ENCODE measurements at places on chromosomes 7 and 10.

GRCh38 chr10:81248886-81249285, 626.1 kb upstream of the NRG3 start:
- no peak for DNase-seq

DNA sequence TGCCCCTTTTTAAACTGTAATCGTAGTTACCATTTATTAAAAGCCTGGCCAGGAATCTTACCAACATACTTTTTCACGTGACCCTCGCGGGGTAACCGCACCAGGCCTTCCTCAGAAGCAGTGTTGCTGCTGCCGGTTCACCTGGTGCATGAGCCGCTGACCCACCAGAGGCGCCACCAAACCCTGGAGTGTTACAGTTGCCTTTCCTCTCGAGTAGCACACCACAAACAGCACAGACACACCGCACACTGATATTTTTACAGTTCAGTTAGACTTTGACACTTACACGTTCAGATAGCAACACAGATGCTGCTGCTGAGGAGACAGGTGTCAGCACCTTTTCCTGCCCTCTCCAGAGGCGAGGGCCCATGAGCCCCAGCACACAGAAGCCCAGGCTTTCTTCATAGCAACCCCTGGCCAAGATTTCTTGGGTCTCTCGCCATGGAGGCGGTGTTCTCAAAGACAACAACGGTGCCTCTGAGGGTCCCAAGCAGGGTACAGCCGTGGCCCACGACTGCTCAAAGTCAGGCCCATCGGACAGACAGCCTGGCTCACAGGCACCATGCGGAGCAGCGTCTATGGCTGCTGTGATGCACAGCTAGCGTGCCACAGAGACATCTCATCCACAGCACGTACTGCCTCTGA, 123.1 kb downstream of the DIP2C start:
- DNase-seq: no peak

- no peak for DNase-seq
Measured at GRCh38 chr7:84025332-84025927, 169.2 kb downstream of the SEMA3A start.

GRCh38 chr10:29257784-29258135, 31.1 kb upstream of the LYZL1 start:
- no peak for DNase-seq

DNA sequence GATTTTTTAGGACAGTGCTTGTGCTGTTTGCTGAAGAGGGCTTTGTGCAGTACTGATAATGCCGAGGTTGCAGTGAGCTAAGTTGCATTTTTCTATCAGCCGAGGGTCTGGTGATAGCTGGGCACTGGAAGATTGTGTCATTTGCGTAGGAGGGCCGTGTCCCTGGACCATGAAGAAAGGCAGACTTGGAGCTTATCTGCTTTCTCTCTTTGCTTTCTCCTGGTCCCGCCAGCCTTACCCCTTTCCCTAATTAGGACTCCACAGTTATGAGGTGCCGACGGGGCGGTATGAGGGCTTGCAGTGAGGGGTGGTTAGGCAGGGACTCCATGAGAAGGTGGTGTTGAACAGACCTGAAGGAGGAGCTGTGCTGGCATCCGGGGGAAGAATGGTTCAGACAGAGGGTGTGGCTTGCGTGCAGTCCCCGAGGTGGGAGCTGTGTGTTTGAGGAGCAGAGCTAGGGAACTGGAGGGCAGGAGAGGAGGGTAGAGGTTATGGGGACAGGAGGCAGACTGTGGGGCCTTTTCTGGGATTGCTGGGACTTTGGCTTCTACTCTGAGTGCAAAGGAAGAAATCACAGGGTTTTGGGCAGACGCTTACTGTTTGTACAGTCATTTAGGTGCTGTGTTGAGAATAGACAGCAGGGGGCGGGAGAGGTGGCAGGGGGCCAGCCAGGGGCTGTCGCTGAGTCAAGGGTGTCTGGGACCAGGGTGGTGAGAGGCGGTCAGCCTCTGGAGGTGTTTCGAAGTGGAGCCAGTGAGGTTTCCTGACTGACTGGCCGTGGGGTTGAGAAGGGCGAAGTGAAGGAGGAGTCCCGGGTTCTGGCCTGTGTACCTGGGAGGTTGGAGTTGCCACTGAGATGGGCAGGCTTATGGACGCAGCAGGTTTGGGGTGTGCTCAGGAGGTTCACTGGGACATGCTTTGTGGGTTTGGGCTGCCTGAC, 43.4 kb downstream of the PRF1 start:
- peak; percentile 84 for DNase-seq

GRCh38 chr7:143283381-143283780, 1.4 kb upstream of the TMEM139 start:
- no peak for DNase-seq

GRCh38 chr10:46787321-46787615, 124.0 kb upstream of the PTPN20 start:
- DNase-seq: peak; percentile 8

- no peak for DNase-seq
Measured at GRCh38 chr7:113000316-113001020, 86.2 kb downstream of the GPR85 start.

- no peak for DNase-seq
Measured at GRCh38 chr7:4006687-4007086, 675.4 kb upstream of the FOXK1 start.

DNA sequence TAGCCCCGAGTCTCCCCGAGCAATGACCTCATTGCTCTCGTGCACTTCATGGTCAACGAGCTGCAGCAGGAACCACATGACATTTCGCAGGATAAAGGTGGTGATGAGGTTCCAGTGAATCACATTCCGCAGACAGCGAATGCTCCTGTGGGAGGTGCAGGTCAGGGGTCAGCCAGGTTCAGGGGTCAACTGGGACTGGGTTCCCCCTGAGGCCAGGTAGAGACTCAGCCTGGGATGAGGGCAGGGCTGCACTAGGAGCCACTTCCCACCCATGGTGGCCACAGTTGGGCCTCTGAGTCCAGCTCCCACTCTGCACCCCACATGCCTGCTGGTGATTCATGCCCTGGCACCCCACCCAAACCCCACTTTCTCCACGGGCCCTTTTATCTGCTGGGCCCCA, 17.2 kb downstream of the CRHR2 start:
- DNase-seq: no peak

DNA sequence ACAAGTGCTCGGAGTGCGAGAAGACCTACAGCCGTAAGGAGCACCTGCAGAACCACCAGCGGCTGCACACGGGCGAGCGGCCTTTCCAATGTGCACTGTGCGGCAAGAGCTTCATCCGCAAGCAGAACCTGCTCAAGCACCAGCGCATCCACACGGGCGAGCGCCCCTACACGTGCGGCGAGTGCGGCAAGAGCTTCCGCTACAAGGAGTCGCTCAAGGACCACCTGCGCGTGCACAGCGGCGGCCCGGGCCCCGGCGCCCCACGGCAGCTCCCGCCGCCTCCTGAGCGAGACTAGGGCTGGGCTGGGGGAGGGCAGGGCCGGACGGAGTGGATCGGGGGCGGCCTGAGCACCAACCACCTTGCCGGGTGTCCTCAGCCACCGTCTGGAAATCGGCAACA, 15.1 kb upstream of the ZNF212 start:
- no peak for DNase-seq

DNA sequence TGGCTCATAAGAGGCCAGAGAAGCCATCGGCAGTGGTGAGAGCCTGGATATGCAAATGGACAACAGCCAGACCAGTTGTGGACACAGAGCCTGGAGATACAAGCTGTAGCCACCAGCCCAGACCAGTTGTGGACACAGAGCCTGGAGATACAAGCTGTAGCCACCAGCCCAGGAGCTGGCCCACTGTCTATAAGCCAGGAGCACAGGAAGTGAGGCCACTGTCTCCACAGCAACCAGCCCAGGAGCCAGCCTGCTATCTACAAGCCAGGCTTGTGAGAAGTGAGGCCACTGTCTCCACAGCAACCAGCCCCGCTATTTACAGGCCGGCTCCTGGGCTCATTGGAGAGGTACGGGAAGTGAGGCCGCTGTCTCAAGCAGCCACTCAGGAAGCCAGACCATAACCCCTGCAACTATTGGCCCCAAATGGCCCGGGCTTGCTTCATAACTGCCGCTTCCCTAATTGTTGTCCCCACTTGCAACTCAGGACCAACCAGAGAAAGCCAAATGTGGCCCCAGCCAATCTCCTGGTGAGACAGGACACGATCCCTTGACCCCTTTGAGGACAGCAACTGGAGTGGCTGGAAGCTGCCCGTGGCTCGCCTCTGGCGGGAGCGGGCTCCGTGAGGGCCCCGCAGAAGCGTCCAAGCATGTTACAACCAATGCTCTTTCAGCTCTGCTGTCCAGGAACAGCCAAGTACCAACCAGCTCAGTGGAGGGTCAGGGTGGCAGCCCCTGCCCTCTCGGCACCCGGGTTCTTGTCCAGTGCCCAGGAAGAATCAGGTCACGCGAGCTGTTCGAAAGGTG, 44.1 kb upstream of the CNPY1 start:
- DNase-seq: no peak

- no peak for DNase-seq
Measured at GRCh38 chr7:157493017-157493416, 156.2 kb downstream of the DNAJB6 start.

DNA sequence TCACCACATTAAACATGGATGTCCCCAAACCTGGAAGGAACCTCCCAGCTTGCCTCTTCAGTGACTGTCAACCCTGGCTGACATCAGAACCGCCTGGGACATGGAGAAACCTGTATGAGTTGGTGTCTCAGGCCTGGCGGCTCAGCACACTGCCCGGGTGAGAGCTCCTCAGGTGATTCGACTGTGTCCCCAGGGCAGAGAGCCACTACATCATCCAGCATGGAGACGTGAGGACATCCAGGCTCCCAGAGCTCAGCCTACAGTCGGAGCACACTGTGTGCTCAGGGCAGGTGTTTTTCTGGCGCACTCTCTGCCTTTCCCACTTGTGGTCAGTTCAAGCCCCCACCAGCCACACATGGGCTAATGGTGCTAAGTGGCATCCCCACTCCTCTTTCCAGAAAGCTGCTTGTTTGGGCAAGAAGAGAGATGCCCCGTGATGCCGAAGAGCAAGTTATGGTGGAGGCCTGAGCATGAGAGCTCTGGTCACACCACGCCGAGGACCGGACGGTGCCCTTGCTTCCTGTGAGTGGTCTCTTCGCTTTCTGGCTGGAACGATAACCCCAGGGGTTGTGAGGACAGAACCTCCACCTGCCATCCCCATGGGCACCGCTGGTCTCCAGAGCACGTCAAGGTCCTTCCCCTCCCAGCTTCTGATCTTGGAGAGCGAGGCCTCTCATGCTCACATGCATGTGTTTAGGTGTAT, 38.5 kb downstream of the AMZ1 start:
- no peak for DNase-seq

DNA sequence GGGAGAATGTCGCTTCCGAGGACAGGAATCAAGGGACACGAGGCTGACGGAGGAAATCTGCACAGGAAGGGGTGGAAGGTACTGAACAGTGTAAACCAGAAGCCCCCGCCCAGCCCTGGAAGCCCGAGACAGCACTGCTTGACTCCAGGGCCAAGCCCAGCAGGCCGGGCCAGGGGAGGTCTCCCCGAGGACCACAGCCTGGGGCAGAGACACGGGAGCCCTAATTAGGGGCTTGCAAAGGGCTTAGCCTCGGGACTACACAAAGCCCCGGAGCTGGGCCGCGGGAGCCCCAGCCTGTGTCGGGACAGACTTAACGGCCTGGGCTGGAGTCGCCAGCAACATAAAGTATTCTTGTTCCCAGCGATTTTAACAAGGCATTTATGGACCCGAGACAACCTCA, 50.8 kb downstream of the OAT start:
- no peak for DNase-seq

- DNase-seq: no peak
Measured at GRCh38 chr10:53079283-53079682, 306.7 kb upstream of the MBL2 start.

- DNase-seq: no peak
Measured at GRCh38 chr7:30549931-30550493, 44.7 kb upstream of the GARS1 start.

- DNase-seq: no peak
Measured at GRCh38 chr7:158710651-158711102, 6.1 kb upstream of the NCAPG2 start.

- DNase-seq: no peak
Measured at GRCh38 chr7:6403907-6404306, 43.8 kb downstream of the DAGLB start.

DNA sequence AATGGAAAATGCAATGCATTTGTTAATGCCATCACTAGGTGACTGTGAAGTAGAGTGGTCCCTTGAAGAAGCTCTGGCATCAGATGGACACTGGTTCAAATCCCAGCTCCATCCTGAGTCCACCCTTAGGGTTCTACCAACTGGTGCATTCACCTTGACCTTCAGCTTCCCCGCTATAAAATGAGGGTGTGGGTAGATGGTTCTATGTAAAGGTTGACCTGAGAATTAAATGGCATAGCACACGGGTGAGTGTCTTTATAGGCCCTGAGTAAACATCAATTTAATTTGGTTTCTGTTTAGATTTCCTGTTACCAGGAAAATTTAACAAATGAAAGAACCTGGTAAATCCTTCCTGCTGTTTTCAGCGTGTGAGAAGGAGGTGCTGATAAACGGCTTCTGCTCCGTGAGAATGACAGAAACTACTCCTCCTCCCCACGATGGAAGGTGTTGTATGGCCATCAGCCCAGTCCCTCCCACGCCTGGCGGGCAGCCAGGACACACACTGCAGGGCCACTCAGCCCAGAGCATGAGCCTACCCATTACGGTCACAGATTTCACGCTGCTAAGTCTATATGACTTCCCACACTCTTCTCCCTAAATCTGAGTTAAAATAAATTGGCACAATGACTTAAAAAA, 210.1 kb downstream of the TNS3 start:
- no peak for DNase-seq

DNA sequence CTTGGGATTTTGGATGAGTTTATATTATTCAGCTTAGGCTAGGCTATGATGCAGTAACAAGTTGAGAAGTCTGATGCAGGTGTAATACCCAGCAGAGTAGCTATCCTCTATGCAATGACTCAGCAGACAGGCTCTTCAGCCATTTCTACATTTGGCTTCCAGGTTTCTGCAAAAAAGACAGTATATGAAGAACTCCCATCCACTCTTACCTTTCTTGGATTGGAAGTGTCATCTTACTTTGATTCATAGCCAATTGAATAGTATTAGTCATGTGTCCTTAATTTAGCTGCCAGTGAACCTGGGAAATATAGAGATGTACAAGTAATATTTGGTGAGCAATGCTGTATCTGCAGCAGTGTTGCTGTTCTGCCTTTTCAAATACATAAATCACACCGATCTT, 127.8 kb upstream of the NPSR1 start:
- no peak for DNase-seq

- DNase-seq: no peak
Measured at GRCh38 chr10:59311025-59311424, 51.3 kb downstream of the FAM13C start.

GRCh38 chr7:124497176-124497575, 268.4 kb downstream of the GPR37 start:
- no peak for DNase-seq

- no peak for DNase-seq
Measured at GRCh38 chr10:33174674-33175434, 159.6 kb downstream of the NRP1 start.

DNA sequence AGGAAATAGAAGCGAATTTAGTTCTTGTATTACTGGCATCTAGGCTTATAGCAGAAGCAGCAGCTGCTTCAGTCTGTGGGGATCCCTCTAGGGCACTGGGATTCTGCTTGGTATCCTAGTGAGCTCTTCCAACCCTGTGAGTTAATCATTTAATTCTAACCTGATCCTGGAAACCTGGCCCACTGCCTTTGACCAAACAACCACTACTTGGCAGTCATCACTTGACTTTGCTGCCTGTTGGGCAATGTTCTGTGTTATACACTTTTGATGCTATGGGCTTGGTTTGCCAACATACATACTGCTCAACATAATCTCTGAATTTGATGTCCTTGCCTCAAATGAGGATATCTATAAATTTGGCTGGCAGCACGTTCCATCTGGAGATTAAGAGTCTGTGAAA, 813.4 kb downstream of the ANKRD7 start:
- no peak for DNase-seq
